ENCODE measurements at places on chromosomes 1 and 21.

DNA sequence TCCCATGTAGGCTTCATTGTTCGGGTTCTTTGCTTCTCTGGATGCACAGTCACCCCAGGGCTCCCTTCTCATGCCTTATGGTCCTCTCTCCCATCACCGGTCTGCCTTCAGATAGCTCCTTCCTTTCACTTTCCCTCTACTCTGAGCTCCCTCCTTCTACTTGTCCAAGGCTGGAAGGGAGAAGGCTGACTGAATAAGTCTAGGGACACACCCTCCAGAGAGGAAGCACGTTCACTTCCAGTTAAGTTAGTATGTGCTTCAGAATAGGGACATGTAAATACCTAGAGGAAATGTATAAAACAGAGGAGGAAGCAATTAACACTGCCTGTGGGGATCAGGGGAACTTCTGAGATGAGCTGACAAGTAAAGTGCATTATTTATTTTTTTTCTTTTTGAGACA is 23.5 kb downstream of the CXADR start:
- DNase-seq = no peak

DNA sequence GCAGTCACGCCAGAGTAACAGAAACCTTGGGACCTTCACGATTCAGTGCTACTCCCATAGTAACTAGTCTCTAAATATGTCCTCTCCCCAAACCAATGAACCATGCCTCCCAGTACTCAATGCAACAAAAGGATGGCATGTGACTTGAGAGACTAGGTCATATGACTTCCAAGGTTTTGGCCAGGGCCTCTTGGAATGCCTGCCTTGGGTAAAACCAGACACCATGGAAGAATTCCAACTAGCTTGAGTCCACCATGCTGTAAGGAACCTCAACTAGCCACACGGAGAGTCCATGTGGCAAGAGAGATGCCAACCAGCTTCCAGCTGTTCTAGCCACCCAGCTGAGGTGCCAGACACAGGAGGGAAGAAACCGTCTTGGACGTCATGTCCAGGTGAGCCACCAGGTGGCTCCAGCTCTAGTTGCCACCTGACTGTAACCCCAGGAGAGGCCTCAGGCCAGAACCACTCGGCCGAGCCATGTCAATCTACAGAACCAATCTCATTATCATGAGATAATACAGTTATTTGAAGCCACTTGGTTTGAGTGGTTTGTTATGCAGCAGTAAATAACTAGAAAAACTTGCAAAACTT is 115.0 kb downstream of the SYF2 start:
- no peak for DNase-seq

DNA sequence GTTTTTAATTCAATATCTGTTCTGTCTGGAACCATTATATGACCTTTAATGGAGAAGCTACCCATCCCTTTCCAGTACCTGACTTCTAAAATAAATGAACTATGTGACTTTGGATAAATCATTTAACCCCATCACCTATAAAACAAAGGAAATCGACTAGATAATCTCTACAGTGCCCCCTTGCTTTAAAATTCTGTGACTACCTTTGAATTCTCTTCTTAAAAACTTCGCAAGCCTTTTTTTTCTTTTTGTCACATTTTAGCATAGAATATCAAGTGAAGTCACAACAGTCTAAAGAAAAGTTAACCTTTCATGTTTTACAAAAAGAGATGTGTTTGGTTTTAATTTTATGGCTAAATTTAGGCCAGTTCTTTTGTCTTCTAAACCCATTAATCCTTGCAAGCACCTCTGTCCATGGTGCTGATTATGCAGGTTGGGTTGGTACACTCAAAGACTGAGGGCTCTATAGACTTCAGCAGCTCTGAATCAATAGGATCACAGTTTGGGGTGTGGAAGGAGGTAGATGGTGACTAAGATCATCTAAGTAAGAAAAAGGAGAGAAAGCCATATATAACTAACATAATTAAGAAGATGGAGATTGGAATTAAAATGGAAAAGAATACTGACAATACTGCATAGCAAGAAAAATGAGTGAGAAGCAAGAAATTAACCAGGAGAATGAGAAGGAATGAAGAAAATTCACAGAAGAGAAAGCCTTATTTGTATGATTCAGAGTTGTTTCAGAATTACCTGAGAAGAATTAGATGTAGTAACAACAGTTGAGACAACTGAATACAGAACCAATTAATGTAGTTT is 59.2 kb downstream of the TBX15 start:
- DNase-seq = no peak

- no peak for DNase-seq
Measured at GRCh38 chr1:70490153-70490552, 79.1 kb downstream of the CTH start.

- no peak for DNase-seq
Measured at GRCh38 chr1:175479521-175480342, 263.7 kb downstream of the TNR start.

DNA sequence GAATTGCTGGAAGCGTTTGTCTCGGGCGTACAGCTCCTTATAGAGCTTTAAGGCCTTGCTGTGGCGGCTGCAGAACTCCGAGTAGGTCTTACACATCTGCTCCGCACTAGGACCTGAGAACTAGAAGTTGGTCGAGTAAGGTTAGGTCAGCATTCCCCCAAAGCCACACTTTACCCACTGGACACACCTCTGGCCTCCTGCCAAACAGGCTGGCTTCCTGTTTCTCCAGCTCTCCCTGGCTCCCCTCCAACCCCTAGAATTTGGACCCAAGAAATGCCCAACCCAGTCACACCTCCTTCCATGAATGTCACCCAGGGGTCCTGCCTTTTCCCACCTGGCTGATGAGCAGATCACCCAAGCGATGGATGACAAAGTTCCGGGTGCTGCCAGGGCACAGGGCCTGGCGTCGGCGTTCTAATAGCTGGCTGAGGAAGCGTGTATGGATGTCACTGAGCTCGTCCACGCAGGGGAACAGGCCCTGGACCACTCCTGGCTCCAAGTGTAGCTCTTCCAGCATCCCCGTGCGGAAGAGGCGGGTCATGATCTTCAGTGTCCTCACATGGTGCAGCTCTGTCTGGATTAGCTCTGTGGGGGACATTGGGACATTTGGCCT is 15.6 kb downstream of the ARHGEF2 start:
- DNase-seq = no peak

DNA sequence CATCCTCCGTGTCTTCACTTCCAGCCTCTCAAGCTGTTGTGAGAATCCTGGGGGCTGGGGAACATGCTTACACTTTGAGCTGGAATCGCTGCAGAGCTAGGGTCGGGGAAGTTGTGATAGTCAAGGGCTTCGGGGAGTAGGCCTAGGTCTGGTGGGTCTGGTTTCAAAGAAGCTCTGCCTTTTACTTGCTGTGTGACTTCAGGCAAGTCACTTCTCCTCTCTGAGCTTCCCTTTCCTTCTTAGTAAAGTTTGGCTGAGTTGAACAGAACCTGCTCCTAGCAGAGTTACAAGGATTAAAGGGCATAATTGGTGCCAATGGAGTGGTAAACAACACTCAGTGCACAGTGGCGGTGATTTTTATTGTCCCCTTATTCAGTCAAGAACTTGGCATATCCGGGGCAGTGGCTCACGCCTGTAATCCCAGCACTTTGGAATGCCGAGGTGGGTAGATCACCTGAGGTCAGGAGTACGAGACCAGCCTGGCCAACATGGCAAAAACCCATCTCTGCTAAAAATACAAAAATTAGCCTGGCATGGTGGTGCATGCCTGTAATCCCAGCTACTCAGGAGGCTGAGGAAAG is 25.7 kb downstream of the ARHGEF19 start:
- DNase-seq = no peak

- no peak for DNase-seq
Measured at GRCh38 chr1:81509594-81509993, 291.1 kb upstream of the ADGRL2 start.

DNA sequence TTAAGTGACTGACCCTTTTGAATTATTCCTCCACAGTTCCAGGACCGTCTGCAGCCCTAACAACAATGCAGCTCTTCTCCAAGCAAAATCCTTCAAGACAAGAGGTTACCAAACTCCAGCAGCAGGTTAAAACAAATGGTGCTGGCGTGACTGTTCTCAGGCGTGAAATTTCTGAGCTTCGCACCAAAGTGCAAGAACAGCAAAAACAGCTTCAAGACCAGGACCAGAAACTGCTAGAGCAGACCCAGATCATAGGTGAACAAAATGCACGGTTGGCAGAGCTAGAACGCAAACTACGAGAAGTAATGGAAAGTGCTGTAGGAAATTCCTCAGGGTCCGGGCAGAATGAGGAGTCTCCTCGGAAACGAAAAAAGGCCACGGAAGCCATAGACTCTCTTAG is 25.7 kb upstream of the DEGS1 start:
- no peak for DNase-seq

GRCh38 chr1:226813671-226814591 is 56.5 kb upstream of the PSEN2 start:
- no peak for DNase-seq

DNA sequence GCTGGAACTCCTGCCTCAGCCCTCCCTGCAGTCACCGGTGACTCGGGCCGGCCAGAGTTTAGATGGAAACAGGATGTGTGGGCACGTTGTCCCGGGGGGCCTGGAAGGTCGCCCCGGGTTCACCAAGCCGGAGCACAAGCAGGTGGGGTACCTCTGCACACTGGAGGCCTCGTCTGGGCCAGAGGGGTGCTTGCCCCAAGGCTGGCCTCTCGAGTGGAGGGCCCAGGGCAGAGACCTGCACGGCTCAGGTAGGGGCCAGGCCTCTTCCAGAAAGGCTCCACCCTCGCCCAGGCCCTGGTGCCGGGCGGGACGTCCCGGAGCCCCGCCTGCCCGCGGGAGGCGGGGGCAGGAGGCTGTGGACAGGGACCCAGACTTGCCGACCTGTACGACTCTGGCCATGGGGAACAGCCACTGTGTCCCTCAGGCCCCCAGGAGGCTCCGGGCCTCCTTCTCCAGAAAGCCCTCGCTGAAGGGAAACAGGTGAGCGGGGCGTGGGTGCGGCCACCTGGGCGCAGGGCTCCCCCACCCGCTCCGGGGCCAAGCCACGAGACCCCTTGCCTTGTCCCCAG is at the start of gene PLEKHN1:
TSS of gene PLEKHN1 (plus strand) at position 348 of the 569 bp plus-strand sequence. CDS start at position 398, 50 bp downstream.
- peak; percentile 34 for DNase-seq

DNA sequence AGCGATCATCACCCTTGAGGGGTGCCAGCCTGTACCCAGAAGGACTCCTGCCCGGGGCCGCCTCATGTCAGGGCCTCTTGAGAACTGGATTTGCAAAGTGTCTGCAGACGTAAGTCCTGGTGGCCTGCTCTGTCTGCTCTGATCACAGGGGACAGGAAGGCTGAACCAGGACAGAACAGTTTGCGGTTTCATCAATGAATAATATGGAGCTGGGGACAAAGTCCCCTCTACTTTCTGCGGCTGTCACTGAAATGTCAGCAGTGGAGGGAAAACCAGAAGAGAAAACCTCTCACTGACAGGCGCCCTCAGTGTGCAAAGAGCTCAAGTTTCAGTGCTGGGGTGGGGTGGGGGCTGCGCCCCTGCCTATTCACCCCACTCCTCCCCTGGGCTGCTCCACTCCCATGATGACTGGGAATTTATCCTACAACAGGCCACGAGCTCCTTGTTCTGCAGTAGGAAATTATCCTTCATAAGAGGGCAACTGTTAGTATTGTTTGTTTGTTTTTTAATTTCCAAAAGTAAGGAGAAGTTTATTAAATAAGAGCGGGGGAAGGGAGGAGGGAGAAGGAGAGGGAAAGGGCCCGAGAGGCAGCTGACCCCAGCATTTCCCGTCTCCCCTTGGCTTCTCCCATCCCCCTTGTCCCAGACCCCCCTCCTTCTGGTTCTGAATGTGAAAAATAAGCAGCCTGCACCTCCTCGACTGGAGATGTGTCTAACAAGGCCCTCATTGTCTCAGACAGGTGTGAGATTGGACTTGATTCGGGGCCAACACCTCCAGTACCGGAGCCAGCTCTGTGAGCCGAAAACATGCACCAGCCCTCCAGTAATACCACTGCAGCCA is 149.2 kb downstream of the CLIC6 start:
- no peak for DNase-seq

GRCh38 chr1:242870966-242871365 is 346.5 kb upstream of the PLD5 start:
- no peak for DNase-seq

- DNase-seq = no peak
Measured at GRCh38 chr1:217494767-217495166, 136.1 kb downstream of the GPATCH2 start.

- DNase-seq = no peak
Measured at GRCh38 chr21:32306021-32306780, 7.5 kb downstream of the MRAP start.

- no peak for DNase-seq
Measured at GRCh38 chr1:33519240-33519884, 46.9 kb downstream of the ZSCAN20 start.

- no peak for DNase-seq
Measured at GRCh38 chr1:116335850-116336624, 37.0 kb upstream of the ATP1A1 start.

GRCh38 chr1:31696242-31696641 is 7.6 kb downstream of the COL16A1 start:
- no peak for DNase-seq

DNA sequence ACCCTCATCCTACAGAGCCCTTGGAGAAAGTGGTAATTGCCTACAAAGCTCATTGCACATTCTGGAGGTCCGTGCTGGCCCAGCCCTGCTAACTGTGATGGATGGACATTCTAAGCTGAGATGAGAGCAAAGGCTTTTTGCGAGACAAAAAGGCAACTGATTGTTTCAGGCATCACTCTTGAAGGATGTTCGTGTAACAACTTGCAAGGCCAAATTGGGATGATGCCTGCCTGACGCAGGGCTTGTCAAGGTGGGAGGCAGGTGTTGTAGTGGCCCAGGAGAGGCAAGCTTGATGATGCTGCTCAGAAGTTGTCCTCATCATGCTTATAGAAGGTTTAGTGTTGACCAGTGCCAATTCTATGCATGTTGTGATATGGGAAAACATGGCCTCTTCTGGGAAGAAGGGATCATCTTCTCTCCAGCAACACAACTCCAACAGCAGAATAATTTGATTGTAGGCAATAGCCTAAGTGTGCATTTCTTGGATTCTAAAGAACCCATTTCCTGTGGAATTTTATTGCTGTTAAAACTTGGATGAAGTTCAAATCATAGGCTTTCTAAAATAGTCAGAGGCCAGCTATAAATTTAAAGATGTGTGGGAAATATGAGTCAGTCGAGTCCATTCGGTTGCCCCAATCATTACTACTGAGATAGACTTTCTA is 102.5 kb upstream of the COA6 start:
- DNase-seq = no peak

GRCh38 chr1:236160540-236161127 is 18.3 kb downstream of the GPR137B start:
- DNase-seq = no peak

- DNase-seq = no peak
Measured at GRCh38 chr1:89890085-89890752, 69.4 kb downstream of the LRRC8D start.

DNA sequence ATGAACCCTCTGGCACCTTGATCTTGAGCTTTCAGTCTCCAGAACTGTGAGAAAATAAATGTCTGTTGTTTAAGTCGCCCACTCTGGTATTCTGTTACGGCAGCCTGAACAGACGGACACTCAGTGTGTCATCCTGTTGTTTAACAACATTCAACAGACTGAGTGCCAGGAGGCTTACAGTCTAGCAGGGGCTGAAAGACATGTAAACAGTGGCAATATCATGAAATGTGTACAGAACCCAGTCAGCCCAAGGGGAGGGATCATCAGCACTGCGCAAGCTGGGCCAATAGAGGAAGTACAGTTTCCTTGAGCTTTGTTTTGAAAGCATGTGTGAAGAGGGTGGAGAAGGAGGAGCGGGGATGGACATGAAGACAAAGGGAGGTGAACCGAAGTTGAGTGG is 13.6 kb downstream of the DIP2A start:
- DNase-seq = no peak

Data from stimulated activated CD8-positive, alpha-beta memory T cell treated with anti-CD3 and anti-CD28 coated beads, Interleukin-2, amount 100 ng/mL, for 48 hours (primary cell).